Stimulated activated CD4-positive, alpha-beta T cell treated with anti-CD3 and anti-CD28 coated beads, Interleukin-4, amount 100 ng/mL, for 4 hours (primary cell): ENCODE measurements at places on chromosomes 6 and 20.

- no peak for DNase-seq
Measured at GRCh38 chr6:161200610-161201370, 73.1 kb downstream of the AGPAT4 start.

GRCh38 chr6:7747016-7747415 lies 21.1 kb downstream of the BMP6 start:
- DNase-seq = no peak

- no peak for DNase-seq
Measured at GRCh38 chr6:155010940-155011339, 15.8 kb downstream of the TIAM2 start.

DNA sequence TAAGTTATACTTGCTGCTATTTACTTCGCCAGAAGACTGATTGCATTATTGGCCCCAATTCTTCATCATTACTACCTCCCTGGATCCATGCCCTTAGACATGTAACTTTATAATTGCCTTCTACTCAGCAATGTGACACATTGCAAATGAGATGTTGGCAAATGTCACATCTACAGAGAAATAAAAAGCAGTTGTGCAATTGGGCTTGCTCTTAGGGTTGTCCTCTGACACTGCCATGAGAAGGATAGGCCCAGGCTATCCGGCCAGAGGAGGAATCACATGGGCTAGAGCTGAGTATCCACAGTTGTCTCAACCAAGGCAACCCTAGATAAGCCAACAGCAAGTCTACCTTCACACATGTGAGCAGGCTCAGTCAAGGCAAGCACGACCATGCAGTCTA lies 447.0 kb downstream of the PLCB1 start:
- DNase-seq = no peak

- DNase-seq = no peak
Measured at GRCh38 chr20:952196-952795, 36.2 kb upstream of the ANGPT4 start.

GRCh38 chr6:17204533-17204932 lies 76.6 kb upstream of the RBM24 start:
- DNase-seq = no peak
